HFFc6 (cell line): ENCODE measurements at places on chromosomes 16 and 17.

DNA sequence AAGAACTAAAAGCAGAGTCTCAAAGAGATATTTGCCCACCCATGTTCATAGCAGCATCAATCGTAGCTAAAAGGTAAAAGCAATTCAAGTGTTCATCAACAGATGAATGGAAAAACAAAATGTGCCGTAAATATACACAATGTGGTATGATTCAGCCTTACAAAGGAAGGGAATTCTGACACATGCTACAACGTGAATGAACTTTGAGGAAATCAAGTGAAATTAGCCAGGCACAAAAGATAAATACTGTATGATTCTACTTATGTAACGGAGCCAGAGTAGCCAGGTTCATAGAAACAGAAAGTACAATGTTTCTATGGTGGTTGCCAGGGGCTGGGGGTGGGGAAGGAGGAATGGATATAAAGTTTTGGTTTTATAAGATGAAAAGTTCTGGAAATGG, 57.8 kb upstream of the IL34 start:
- DNase-seq, result no peak

- peak; percentile 36 for DNase-seq
Observed at GRCh38 chr17:50267074-50267841, 7.0 kb upstream of the TMEM92 start.

- DNase-seq, result peak; percentile 26
Observed at GRCh38 chr17:81295676-81296381, 722 bp upstream of the SLC38A10 start.

DNA sequence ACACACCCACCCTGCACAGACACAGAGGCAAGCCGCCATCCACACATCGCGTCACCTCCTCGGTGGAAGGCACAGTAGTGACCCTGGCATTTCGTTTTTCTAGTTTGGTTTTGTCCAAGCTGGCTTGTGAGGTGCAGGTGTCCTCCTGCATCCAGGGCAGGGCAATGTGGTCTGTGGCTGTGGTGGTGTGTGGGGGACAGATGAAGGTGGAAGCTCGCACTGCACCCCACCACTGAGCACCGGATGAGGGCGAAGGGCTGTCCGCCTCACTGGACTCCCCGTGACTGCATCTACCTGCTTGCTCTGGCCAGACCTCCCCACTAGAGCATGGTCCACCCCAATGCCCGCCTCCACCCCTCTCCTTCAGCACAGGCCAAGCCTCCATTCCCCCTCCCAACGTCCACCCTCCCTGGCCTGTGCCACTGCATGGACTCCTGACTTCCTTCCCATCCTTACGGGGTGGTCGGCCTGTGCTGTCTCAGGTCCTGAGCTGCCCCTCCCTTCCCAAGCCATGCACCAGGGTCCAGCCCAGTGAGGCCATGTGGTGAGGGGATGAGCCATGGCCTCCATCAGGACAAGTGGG, 78.8 kb upstream of the CBX4 start:
- DNase-seq, result no peak

DNA sequence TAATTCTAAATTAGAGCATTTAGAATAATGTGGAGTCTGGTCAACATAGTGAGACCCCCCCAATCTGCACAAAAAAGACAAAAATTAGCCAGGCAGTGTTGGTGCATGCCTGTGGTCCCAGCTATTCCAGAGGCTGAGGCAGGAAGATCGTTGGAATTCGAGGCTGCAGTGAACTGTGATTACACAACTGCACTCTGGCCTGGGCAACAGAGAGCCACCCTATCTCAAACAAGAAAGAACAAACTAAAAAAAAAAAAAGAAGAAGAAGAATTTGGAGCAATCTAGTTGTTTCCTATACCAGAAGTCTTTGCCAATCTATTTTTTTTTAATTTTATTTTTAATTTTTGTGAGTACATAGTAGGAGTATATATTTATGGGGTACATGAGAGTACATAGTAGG, 6.0 kb downstream of the CETP start:
- DNase-seq, result no peak

DNA sequence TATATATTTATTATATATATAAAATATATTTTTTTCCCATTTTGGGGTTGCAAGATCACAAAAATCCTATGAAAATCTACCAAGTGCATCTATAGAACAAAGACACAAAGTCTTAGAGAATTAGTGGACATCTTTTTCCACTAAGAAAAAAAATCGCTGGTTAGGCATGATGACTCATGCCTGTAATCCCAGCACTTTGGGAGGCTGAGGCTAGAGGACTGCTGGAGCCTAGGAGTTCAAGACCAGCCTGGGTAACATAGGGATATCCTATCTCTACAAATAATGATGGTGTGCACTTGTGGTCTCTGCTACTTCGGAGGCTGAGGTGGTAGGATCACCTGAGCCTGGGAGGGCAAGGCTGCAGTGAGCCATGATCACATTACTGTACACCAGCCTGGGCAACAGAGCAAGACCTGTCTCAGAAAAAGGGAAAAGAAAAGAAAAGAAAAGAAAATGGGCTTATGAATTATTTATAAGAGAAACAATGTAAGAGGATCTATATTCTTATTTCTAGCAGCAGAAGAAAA, 185.1 kb upstream of the PSMD7 start:
- no peak for DNase-seq

GRCh38 chr17:82229698-82230608, 1.1 kb downstream of the SLC16A3 start:
- no peak for DNase-seq

- no peak for DNase-seq
Observed at GRCh38 chr16:80341263-80341662, 199.5 kb upstream of the DYNLRB2 start.

DNA sequence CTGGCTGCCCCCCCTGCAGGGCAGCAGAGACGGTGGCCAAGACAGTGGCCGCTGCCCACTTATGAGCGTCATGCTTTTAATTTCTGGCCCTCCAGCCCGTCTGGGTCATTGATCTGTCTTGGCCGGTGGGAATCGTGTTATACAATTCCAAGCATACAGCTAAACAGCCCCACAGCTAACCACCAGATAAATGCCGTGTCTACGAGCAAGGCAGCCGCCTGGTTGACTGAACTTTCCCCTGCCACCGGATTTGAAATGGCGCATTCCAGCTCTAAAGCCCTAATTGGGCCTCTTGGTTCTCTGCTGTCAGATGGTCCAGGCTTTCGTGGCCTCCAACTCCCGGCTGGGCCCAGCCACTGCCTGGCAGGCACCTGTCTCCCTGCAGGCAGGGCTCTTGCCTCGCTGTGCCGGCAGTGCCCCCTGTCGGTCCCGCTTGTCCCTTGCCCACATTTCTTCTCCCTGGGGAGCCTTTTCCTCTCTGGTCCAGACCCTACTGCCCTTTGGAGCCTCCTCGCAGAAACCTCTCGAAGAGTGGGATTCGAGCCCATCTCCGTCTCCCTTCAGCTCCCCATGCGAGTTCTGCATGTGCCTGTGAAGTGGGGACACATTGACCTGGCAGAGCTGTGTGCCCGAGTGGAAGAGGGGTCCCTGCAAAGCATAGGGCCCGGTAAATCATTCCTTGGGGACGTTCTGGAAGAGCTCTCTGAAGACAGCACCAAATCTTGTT, 1.8 kb upstream of the RBFOX3 start:
- DNase-seq, result no peak

DNA sequence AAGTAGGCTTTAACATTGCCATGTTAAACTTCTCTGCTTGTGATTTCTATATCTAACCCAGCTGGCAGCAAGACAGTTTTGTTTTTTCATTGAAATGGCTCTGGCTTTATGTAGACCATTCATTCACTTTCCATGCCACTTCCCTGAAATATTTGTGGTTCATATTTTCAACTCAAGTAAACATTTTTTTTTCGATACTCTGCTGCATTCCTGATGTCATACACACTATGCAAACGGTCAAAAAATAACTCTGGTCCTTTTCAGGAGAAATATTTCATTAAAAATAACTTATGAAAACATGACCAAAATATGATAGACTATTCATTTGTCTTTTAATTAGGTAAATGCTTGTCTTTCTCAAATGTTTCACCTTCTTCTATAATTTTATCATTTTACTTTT, 116.3 kb downstream of the USP22 start:
- peak; percentile 11 for DNase-seq

- no peak for DNase-seq
Observed at GRCh38 chr17:520447-521182, 168.0 kb upstream of the RPH3AL start.

GRCh38 chr16:3458278-3458851, 14.9 kb downstream of the NAA60 start:
- peak; percentile 32 for DNase-seq

- DNase-seq, result no peak
Observed at GRCh38 chr16:10968498-10968897, 24.1 kb downstream of the CLEC16A start.

GRCh38 chr17:72906306-72906705, 186.2 kb downstream of the SLC39A11 start:
- DNase-seq, result no peak

GRCh38 chr16:85136213-85136701, 24.0 kb upstream of the CIBAR2 start:
- no peak for DNase-seq
